ENCODE measurements at places on chromosomes 6 and 20.

DNA sequence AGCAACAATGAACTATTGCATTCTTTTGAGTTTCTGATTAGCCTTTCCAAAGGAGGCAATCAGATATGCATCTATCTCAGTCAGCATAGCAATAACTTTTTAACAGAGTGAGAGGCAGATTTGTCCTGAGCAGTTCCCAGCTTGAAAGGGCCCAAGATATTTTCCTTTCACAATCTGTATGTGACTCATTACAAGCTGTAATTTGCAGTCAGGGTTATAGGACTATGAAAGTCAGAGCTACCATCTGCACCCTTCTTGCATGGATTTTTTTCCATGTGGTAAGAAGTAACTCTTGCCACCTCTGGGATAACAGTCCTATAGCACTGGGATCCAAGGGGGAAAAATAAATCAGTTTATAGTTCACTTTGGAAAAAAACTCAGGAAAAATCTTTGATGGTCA lies 318.2 kb upstream of the RGS17 start:
- peaks cover 29% of the 10 kb centered on the region for H3K36me3 ChIP-seq
- no peak for DNase-seq
- peaks cover 5% of the 10 kb centered on the region for H3K4me1 ChIP-seq
- no peak overlapping the region for H3K27ac ChIP-seq
- H3K4me3 ChIP-seq, result no peak overlapping the region

- no peaks in the 10 kb centered on the region for H3K4me1 ChIP-seq
- peaks cover 8% of the 10 kb centered on the region for H3K36me3 ChIP-seq
- H3K27ac ChIP-seq, result no peak overlapping the region
These were observed 126.8 kb upstream of the HMGCLL1 start for GRCh38 chr6:55705451-55706440.

DNA sequence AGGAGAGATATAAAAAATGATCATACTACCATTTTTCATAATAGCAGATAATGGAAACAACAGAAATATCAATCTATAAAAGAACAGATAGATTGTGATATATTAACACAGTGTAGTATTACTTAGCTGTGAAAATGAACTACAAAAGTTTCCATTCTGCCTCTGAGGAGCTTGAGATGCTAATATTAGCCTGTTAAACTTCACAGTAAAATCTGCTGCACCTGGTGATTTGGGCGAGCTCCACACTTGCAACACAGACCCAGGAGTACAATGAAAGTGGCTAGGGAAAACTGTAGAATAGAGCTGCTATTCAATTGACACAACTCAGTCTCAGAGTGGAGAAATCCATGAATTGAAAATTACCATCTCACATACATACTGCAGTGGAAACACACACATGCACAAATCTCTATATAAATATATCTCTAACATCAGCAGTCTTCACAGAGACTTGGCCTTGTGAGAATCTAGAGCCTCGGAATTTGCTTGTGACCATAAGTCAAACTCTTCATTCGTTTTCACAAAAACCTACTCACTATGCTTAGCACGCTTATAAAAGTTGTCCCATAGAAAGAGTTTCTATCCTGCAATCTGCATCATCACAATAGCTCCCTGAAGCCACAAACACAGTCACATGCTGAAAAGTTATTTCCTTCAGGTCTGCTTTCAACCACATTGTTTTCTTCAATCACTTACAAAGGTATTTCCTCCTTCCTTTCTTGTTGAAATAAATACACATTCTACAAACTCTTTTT lies 133.0 kb downstream of the PAK5 start:
- no peak overlapping the region for H3K4me3 ChIP-seq
- no peak overlapping the region for H3K27ac ChIP-seq
- H3K36me3 ChIP-seq, result no peaks in the 10 kb centered on the region
- H3K4me1 ChIP-seq, result peaks cover 4% of the 10 kb centered on the region
- no peak for DNase-seq
- H3K27me3 ChIP-seq, result no peaks in the 10 kb centered on the region

DNA sequence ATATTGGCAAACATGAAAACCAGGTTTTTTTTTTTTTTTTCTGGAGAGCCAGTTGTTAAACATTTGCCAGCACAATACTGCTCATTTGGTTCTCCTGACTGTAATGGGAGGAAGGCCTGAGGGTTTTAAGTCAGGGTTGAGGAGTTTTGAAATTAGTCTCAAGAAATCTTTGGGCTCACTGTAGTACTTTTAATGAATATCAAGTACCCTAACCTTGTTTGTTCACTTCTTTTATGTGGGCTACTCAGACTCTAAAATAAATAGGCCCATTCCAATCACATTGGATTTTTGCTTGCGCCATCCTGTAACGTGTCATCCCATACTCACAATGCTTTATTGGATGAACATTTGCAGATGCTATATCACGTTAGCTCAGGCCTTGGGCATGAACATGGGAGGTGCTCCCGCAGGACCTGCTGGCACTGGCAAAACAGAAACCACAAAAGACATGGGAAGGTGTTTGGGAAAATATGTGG lies 146.9 kb downstream of the DNAH8 start:
- H3K4me3 ChIP-seq, result no peak overlapping the region
- no peaks in the 10 kb centered on the region for H3K36me3 ChIP-seq
- H3K27ac ChIP-seq, result no peak overlapping the region
- DNase-seq, result no peak
- no peaks in the 10 kb centered on the region for H3K4me1 ChIP-seq

DNA sequence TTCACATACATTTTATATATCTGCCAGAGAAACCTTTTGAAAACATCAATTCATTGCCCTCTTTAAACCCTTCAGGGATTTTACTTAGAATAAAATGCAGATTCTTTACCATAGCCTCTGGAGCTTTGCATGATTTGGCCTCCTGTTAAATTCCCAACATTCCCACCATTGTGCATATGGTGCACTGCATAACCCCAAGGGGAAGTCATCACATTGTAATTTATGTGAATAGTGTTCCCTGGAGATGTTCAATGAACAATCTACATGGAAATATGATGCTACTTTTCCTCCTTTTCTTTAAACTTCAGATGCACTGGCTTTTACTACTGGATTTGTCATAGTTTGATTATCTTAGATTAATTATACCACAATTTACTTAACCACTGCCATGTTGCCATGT lies 94.7 kb downstream of the PHF3 start:
- no peaks in the 10 kb centered on the region for H3K4me1 ChIP-seq
- H3K4me3 ChIP-seq, result no peak overlapping the region
- no peaks in the 10 kb centered on the region for H3K27me3 ChIP-seq

DNA sequence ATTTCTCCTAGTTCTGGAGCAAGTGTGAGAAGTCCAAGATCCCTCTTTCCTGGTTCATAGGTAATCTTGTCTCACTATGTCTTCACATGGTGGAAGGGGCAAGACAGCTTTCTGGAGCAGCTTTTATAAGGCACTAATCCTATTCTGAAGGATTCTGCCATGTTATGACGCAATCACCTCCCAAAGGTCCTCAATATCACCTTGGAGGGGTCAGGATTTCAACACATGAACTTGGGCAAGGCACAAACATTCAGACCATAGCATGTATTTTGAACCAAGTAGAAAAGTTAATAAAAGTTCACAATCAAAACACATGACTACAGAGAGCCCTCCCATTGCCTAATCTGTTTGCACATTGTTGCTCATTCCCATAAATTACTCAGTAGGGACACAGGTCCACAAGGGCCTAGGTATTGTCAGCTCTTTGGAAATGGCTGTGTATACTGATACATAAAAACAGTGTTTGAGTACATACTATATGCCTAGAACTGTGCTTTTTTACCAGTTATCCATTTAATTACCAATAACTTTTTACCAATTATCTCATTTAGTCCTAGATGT lies 11.3 kb upstream of the TRDN start:
- H3K4me3 ChIP-seq, result no peak overlapping the region
- H3K27ac ChIP-seq, result no peak overlapping the region
- H3K36me3 ChIP-seq, result no peaks in the 10 kb centered on the region
- no peaks in the 10 kb centered on the region for H3K27me3 ChIP-seq

- H3K4me1 ChIP-seq, result peaks cover 3% of the 10 kb centered on the region
- DNase-seq, result no peak
- H3K27ac ChIP-seq, result no peak overlapping the region
- no peak overlapping the region for H3K4me3 ChIP-seq
- no peaks in the 10 kb centered on the region for H3K27me3 ChIP-seq
- H3K36me3 ChIP-seq, result no peaks in the 10 kb centered on the region
These were observed 167.0 kb upstream of the SASH1 start for GRCh38 chr6:148175550-148176188.

DNA sequence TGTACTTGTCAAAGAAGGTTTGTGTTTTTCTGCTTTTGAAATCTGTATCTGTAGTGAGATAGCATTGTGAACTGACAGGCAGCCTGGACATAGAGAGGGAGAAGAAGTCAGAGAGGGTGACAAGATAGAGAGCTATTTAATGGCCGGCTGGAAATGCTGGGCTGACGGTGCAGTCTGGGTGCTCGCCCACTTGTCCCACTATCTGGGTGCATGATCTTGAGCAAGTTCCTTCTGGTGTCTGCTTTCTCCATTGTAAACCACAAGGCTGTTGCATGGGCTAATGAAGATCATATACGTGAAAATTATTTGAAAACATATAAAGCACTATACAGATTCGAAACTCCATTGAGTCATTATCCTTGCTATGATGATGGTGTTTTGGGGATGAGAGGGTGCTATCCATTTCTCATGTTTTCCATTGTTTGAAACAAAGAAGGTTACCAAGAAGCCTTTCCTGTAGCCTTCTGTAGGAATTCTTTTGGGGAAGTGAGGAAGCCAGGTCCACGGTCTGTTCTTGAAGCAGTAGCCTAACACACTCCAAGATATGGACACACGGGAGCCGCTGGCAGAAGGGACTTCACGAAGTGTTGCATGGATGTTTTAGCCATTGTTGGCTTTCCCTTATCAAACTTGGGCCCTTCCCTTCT lies 18.4 kb downstream of the CD83 start:
- DNase-seq, result no peak
- H3K27me3 ChIP-seq, result no peaks in the 10 kb centered on the region
- no peak overlapping the region for H3K27ac ChIP-seq
- no peak overlapping the region for H3K4me3 ChIP-seq
- H3K36me3 ChIP-seq, result peaks cover 6% of the 10 kb centered on the region

DNA sequence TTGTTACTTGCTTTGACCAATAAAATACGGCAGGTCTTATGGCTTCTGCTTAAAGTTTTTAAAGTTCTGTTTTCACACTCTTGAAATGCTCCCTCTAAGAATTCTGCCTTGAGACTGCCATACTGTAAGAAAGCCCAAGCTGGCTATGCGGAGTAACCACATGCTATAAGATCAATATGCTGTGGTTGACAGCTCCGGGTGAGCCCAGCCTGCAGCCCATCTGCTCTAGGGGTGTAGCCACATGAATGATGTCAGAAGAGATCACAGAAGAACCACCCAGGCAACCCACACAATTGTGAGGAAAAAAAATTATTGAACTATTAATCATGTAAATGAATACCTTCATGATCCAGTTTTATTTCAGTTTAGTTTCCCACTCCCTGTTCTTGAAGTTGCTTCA lies 26.1 kb upstream of the SH3BGRL2 start:
- H3K4me3 ChIP-seq, result no peak overlapping the region
- H3K36me3 ChIP-seq, result no peaks in the 10 kb centered on the region
- H3K27ac ChIP-seq, result no peak overlapping the region
- H3K27me3 ChIP-seq, result no peaks in the 10 kb centered on the region
- DNase-seq, result no peak
- no peaks in the 10 kb centered on the region for H3K4me1 ChIP-seq

DNA sequence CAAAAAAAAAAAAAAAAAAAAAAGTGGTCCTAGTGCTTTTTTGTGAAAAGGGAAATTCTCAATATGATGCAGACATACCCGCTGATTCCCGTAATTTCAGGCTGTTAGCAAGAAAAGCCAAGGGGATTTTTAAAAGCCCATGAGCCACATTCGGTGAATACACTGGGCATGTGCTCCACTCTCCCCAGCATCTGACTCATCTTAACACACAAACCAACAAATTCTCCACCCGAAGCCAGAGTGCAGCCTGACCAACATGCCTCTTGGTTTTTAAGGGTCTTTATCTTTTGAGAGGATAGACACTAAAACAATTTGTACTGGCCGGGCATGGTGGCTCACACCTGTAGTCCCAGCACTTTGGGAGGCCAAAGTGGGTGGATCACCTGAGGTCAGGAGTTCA lies 45.5 kb upstream of the CD83 start:
- H3K4me1 ChIP-seq, result no peaks in the 10 kb centered on the region
- no peak overlapping the region for H3K4me3 ChIP-seq
- no peak for DNase-seq
- H3K27me3 ChIP-seq, result no peaks in the 10 kb centered on the region
- H3K36me3 ChIP-seq, result no peaks in the 10 kb centered on the region

DNA sequence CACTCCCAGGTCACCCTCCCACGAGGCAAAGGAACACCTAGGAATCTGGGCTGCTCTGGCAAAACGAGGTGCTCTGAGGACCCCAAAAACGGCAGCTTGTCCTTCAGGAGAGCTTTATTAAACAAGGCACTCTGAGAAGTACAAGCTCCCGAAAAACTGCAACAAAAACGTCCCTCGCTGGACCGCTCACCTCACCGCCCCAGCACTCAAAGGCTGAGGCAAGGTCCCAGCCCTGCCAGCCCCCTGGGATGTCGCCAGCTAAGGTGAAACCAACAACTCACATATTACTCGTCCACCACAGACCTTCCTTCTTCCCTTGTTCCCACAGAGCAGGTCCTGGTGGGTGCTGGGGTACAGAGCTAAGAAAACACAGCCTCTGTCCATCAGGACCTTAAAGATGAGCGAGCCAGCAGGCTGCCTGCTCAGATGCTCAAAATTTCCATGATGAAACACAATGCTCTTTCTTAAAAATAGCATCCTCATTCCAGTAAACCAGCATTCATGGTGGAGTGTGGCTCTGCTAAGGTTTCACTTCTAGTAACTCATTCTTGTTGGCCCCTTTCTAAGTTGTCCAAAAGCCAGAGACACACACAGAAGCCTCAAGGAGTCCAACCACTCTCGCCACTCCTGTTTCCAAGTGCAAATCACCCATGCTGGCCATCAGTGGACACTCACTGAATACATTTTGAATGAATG lies 35.9 kb downstream of the ATP9A start:
- DNase-seq, result no peak
- H3K36me3 ChIP-seq, result no peaks in the 10 kb centered on the region
- no peaks in the 10 kb centered on the region for H3K4me1 ChIP-seq
- no peak overlapping the region for H3K27ac ChIP-seq
- no peaks in the 10 kb centered on the region for H3K27me3 ChIP-seq
